ENCODE measurements at places on chromosomes 12 and 14. TPM values are rescaled to one million over a fixed set of nuclear protein-coding genes. Genes with fewer than 3 reads are reported as not detected.

DNA sequence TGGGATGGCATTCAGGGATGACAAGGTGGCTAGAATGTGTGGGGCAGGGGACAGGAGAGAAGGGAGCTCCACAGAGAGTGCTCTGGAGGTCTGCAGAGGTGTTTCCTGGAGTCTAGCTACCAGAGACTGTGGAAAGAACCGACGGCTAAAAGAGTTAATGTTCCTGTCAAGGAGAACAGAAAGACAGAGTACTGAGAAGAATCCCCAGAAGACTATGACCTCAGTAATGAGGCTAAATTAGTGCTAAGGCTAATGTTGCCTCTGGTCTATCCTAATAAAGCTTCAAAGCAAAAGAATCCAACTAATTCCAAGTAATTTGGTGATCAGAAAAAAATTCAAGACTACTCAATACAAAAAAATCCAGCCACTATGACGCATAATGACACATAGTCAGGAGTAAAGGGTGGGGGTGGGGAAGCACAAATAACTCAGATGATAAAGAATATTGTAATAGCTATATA is 44.7 kb downstream of the FERMT2 start:
- DNase-seq, result no peak

GRCh38 chr12:22808860-22809259 is 183.9 kb downstream of the ETNK1 start:
- no peak for DNase-seq

GRCh38 chr14:38226366-38226765 is 18.7 kb downstream of the SSTR1 start:
- no peak for DNase-seq

The BTBD6 gene
- total RNA-seq, result 65.8 TPM

The PXN gene
- 59.2 TPM for total RNA-seq

The TAS2R43 gene
- 20.5 TPM for total RNA-seq

The SLC17A8 gene
- total RNA-seq, result 3.2 TPM

The MYH6 gene
- total RNA-seq, result 3.3 TPM

The WNT1 gene
- not detected for total RNA-seq

The RFLNA gene
- 5.8 TPM for total RNA-seq

The CLEC2D gene
- total RNA-seq, result 12.4 TPM
